ENCODE measurements at places on chromosomes 2 and 18.

- DNase-seq = no peak
Measured at GRCh38 chr18:5424903-5425664, 118.7 kb downstream of the EPB41L3 start.

- no peak for DNase-seq
Measured at GRCh38 chr2:147916723-147917122, 71.9 kb downstream of the ACVR2A start.

DNA sequence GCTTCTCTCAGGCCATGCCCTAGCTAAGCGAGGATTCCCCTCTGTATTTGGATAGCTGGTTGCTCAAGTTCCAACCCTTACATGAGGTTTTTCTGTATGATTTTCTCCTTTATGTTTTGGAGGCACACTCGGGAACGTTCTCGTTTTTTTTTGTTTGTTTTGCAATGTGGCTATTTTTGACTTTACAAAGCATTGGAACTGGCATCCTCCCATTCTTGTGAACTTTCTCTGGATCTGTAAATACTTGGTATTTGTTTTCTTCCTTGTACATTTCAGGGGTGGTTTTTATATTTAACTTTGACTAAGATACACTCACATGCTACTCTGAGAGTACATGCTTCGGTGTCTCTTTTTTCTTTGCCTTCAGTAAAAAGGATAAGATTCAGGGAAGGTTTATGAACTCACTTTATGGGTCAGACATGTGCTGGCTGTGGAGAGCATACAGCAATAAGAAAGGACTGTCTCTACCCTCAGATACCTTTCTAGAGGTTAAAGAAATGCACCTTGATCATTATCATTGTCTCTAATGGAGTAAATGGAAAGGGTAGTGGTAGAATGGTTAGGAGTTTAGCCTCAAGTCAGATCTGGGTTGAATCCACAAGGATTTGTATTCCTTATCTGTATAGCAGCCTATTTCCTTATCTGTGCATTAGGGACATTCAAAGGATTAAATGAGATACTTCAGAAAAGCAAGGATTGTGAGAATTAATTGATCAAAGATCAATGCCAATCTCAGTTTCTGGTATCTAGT, 61.9 kb downstream of the MEIS1 start:
- DNase-seq = no peak

- DNase-seq = peak; percentile 68
Measured at GRCh38 chr2:105409717-105410116, 10.9 kb upstream of the FHL2 start.

DNA sequence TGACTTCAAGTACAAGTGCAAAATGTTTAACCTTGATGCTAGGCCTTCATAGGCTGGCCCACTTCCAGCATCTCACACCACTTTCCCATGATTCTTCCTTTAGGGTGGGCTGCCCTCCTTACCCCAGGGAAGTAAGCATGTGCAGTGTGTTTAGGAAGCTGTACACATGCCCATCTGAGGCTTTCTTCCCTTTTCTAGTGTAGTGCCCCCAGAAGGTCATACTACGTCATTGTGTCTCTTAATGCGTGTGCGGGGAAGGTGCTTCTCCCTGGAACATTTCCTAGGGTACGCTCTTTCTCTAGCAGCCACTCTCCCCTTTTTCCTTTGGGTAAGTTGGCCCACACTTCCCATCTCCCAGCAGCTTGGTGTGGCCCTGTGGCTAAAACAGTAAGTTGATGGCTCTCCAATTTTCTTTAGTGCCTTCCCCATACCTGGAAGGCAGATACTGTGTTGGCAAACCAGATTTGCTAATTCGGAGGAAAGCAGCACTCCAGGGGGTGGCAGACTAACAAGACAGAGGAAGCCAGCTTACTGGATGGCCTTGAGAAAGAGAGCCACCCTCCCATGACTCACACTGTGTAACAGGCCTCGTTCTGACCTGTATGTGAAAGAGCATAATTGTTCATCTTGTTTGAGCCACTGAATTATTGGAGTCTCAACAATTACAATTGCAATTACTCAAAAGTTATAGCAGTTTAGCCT, 1.1 kb upstream of the SULT6B1 start:
- DNase-seq = peak; percentile 70

DNA sequence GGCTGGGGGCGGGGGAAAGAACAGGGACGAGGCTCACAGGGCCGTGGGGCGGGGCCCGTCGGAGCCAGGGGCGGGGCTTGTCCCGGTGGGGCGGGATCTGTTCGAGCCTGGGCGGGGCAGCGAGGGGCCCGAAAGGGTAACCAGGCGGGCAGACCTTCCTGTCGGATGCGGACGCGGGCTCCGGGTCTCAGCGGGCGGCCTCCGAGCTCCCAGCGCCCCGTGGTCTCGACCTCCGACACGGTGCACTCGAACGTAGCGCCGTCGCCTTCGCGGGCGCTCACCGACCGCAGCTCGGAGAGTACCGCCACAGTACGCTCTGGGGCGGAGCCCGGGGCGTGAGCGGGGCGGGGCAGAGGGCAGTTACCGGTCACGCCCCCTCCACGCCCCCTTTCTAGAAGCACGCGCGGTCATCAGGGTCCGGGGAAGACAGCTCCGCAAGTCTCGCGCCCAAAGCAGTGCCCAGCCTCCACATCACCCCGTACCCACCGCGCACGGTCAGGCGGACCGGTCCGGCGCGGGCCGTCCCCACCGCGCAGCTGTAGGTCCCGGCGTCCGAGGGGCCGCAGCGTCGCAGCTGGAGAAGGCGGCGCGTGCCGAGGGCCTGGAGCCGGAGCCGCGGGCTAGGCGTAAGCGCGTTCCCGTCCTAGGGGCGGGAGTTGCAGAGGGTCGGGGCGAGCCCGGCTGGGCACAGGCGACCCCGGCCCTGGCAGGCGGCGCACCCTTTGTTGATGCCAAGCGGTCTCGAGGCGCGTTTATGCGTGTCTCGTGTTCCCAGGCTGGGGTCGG, 8.7 kb downstream of the TMEM198 start:
- peak; percentile 97 for DNase-seq

GRCh38 chr2:132437852-132438669, 21.5 kb downstream of the GPR39 start:
- DNase-seq = no peak

GRCh38 chr2:98846041-98846440, 90.0 kb downstream of the CRACDL start:
- no peak for DNase-seq

GRCh38 chr2:167972746-167973145, 274.6 kb downstream of the STK39 start:
- DNase-seq = no peak

GRCh38 chr2:3284657-3285630, 92.7 kb downstream of the EIPR1 start:
- DNase-seq = no peak

DNA sequence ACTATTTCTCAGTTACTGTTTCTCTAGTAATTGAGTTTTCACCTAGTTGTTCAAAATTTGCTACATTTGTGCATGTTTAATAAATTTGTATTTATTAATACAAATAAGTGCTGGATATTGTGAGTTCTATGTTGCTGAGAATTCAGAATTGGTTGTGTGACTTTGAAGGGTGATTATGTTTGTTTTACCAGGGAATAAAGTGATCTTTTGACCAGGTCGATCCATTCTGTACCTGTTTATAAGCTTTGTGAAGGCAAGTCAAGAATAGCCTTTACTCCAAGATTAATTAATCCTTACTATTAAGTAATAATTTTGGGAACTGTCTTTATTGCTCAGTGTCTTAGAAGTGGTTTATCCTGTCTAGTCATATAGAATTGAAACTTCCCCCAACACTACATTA, 230.0 kb upstream of the GYPC start:
- DNase-seq = no peak

GRCh38 chr2:72822794-72823193, 3.0 kb downstream of the EXOC6B start:
- no peak for DNase-seq

DNA sequence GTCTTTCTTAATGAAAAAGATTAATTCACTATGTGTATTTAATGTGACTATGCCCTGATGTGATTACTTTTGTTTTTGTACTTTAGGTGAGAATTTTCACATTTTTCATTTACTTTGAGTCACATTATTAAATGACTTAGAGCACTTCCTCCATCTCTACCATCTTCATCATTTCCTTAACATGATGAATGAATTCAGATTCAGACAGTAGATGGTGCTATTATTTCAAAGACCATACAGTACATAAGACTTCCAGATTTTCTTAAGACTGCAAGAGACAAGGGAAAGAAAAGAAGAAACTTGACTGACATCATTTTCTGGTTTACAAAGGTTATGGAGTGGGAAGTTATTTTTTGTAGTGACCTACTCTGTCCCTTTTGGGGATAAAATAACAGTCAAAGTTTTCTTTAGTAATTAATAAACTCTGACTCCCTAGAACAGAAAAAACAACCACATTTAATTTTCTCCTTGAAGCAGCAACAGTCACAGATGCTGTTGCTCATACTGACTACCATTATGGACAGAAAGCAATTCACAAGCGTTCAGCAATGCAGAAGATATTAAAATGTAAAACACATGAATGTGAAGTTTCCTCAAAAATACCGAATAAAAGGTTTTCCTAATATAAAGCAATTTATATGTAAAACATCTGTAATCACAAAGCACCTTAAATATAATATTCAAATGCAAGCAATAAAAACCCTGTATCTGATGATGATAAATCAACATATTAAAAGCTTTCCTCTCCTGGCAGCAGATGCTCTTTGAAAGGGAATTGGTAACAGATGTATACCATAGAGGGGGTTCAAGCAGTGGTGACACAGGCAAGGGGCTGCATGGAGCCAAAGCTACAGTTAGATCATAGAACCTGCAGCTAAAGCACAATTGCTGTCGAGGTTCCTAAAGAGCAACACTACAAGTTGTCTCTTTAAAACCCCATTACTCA, 1010.9 kb upstream of the NXPH2 start:
- no peak for DNase-seq

DNA sequence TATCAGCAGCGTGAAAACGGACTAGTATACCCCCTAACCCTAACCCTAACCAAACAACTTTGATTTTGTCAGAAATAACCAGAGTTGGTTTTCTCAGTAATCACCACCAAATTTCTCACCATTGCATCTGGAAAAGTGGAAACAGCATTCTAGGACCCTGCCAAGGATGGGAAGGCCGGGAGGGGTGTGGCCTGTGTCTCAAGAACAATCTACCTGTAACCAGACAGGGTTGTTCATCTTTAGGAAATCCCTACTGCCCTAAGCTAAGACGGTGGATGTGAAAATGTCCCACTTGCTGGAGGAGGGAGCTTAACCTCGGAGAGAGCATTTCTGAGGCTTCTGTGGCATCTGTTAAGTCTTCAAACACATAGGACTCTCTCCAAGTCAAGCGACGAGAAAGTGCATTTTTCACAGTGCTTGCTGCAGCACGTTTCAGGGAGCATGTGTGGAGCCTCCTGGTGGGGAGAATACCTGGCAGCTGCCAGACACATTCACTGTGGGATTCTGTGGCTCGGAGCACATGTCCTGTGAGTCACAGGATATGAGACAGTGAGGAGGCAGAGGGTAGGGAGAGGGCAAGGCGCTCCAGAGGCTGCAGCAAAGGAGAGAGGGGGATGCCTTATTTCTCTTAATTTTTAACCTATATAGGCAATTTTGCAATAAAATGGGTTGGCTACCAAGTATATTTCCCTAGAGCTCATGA, 207.5 kb downstream of the SPP2 start:
- peak; percentile 85 for DNase-seq

DNA sequence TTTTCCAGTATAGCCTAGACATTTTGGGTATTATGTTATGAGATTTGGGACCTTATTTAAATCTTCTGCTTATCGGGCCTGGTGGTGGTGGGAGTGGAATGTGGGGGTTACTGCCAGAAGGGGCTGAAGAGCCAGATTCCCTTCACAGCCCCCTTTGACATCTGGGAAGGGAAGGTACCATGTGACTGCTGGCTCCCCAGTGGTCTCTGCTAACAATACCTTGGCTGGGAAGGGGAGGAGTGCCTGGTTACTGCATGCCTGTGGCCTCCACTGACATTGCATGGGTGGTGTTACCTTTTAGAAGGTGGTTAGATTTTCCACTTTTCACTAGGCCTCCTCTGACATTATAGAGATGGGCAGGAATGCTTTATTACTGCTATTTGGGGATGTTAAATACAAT, 8.0 kb downstream of the ATP9B start:
- no peak for DNase-seq

DNA sequence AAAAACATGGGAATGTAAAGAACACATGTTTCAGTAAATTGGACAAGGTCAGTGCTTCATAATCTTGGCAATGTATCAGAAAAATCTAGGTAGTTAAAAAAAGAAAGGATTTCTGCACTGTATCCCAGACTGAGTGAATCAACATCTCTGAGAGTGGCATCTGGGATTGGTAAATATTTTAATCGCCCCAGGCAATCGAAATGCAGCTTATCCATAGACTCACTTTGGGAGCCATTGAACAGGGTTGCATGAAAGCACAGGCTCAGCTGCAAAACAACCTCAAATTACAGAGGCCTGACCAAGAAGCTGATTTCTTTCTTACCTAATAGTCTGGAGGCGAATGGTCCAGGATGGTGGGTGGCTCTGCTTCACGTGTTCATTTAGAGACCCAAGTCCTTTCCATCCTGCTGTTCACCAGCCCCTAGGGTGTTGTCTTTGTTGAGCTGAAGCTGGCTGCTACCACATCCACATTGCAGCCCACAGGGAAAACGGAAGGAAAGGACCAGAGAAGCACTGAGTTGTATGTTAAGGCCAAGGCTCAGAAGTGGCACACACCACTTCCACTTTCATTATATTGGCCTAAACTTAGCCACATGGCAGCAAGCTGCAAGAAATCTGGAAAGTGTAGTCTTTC, 59.0 kb downstream of the MOGAT1 start:
- DNase-seq = no peak

DNA sequence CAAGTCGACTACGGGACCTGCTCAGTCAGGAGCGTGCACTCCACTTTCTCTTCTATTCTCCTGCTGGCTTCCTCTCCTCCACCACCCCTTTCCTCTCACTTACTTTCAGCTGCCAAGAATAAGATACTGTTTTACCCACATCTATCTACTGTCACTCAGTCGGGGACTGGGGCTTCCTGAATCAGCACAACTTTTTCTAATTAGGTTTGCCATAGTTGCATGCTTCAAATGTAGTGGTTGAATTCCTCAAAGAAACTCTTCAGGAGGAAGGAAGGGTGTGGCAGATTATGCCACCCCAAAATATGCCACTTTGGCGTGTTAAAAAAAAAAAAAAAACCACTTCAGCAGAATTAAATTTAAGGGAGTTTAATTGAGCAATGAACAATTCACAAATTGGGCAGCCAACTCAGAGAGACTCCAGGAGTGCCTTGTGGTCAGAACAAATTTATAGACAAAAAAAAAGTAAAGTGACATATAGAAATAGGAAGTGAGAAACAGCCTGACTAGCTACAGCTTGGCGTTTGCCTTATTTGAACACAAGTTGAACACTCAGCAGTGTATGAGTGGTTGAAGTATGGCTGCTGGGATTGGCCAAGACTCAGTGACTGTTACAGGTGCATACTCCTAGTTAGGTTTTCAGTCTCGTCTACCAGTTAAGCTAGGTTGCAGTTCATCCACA, 32.5 kb upstream of the RMDN2 start:
- DNase-seq = no peak

DNA sequence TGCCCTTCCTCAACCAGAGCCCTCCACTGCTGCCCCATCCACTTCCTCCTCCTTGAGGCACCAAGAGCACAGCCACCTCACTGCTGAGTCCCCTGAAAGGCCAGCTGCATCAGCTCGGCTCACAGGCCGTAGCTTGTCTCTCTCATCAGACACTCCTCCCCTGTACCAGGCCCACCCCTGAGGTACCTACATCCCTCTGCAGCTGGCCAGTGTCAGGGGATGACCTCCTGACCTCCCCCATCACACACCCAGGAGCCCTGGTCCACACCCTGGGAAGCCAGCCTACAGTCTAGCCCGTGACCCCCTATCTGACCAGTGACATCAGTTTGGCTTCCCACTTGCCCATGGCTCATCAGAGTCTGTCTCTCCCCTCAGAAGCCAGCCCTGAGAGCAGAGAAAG, 205.6 kb downstream of the TNS1 start:
- DNase-seq = no peak
